Dermis blood vessel endothelial cell (primary cell): ENCODE measurements at places on chromosomes 4 and X. TPM values are rescaled to one million over a fixed set of nuclear protein-coding genes. Genes with fewer than 3 reads are reported as not detected.

FAM50A gene
- total RNA-seq = 58.0 and 61.4 TPM in 2 replicates

- no peak for DNase-seq
Measured at GRCh38 chr4:109321232-109321631, 18.8 kb upstream of the COL25A1 start.

GRCh38 chr4:7831330-7831729, 108.3 kb downstream of the AFAP1 start:
- peak; percentile 67 for DNase-seq

WNK3 gene
- total RNA-seq = 0.60 and 1.0 TPM in 2 replicates

- no peak for DNase-seq
Measured at GRCh38 chr4:86441175-86441936, 81.5 kb upstream of the MAPK10 start.

DNA sequence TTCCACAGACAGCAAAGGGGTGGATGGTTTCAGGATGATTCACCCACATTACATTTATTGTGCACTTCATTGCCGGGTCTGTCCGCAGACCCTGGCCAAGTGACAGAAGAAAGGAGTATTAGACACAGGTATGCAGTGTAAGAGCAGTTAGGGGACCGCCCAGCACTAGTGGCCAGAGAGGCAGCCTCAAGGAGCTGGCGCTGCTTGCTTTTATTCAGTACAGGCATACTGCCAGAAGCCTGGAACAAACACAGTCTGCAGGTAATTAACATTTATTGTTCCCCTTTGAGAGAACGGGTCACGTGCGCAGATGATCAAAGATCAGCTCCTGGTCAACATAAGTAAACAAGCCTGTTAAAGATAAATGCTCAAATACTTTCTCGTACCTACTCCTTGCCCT, 1639.0 kb upstream of the IGFBP7 start:
- no peak for DNase-seq

DNA sequence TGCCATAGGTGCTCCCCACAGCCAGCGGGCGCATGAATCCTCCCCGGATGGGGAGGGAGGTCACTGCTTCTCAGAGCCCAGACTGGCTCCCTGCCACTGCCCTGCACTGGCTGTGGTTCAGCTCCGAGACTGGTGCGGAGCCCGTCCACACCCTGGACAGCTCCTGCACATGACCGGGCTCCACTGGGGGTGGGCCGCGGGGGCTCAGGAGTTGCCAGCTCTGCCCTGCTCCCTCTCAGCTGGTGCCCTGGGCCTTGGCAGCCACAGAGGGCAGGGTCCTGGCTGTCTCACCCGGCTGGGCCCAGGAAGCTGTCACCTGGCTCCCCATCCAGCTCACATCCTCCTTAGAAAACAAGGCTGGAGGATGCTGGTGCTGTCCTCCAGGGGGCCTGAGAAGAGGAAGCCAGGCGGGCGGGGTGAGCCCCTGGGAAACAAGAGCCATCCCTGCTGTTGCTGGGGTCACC, 64.9 kb upstream of the ADRA2C start:
- no peak for DNase-seq

- no peak for DNase-seq
Measured at GRCh38 chr4:173802662-173803022, 272.6 kb upstream of the HAND2 start.

FAM133A gene
- 0.17 TPM in 1 of 2 replicates, not detected in the other for total RNA-seq

EFHC2 gene
- total RNA-seq = 0.05 TPM in 1 of 2 replicates, not detected in the other

CDS1 gene
- total RNA-seq = 0.05 TPM in 1 of 2 replicates, not detected in the other

GRCh38 chr4:158664806-158665205, 6.9 kb downstream of the C4orf46 start:
- no peak for DNase-seq

PABPC5 gene
- 1.2 and 2.0 TPM in 2 replicates for total RNA-seq

USP17L27 gene
- not detected in 2 replicates for total RNA-seq

SPANXA1 gene
- total RNA-seq = not detected in 2 replicates

TKTL2 gene
- not detected in 2 replicates for total RNA-seq

DNA sequence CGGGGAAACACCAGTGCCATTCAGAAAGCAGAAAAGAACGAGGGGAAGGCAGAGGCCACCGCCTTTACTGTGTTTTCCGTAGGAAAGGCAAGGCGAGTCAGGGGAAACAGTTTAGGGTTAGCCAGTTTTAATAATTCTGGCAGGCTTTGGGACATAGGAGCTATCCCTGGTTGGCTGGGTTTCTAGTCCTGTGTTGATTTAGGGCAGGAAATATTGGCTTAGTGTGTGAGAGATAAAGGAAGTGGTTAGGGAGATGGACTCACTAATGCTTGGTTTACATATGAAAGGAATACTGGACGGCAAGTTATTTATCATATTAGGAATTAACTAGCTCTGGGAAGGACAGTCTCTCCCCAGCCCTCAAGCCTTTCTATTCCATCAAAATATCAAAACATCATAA, 53.1 kb downstream of the SYNPO2 start:
- no peak for DNase-seq

DNA sequence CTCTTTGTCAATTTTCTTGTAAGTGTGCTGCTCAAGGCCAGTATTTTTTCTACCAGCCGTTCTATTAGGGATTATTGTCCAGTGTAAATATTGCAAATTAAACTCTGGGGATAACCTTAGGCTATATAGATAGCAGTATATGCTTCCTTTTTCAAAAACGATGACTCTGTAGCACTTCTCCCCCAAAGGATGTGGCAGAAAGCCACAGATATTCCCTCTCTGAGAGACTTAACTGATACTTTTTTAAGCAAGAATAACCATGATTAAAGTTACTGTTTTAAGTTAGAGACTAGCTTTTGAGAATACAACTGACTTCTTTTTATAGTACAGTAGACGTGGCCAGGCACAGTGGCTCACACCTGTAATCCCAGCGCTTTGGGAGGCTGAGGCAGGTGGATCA, 130.0 kb downstream of the FHIP1A start:
- no peak for DNase-seq

GRCh38 chrX:21798677-21799219, 40.7 kb upstream of the MBTPS2 start:
- no peak for DNase-seq

- DNase-seq = no peak
Measured at GRCh38 chrX:39605866-39606265, 491.9 kb downstream of the BCOR start.

GRCh38 chr4:143372093-143372915, 35.6 kb downstream of the GAB1 start:
- DNase-seq = no peak

SOD3 gene
- 0.28 TPM in 1 of 2 replicates, not detected in the other for total RNA-seq

- no peak for DNase-seq
Measured at GRCh38 chr4:153024466-153024865, 88.3 kb downstream of the FHDC1 start.

- DNase-seq = no peak
Measured at GRCh38 chr4:4217113-4217512, 9.6 kb downstream of the OTOP1 start.

GRCh38 chr4:76550966-76551780, 116.1 kb downstream of the SHROOM3 start:
- DNase-seq = no peak

DNA sequence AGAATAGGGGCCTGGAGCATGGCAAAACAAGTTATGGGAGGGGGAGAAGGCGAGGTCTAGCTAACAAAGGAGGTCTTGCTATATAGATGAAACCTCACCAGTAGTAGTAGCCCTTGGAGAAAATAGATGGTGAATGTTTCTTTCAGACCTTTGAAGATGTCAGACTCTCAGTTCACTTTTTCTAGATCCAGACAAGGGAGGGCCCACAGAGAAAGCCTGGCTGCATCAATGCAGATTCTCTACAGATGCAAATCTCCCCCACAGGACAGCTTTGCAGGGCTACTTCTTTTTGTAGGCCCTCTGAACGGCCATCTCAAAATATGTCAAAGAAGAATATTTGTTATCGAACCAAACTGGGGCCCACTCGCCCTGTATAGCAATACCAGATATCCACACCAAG, 159.7 kb downstream of the ANK2 start:
- DNase-seq = no peak

- peak; percentile 94 for DNase-seq
Measured at GRCh38 chrX:13223868-13224567, 95.8 kb downstream of the ATXN3L start.
